ENCODE measurements at places on chromosomes 13 and 19.
A peak's percentile ranks its signal among the peaks of the same experiment; 100 is the strongest.

DNA sequence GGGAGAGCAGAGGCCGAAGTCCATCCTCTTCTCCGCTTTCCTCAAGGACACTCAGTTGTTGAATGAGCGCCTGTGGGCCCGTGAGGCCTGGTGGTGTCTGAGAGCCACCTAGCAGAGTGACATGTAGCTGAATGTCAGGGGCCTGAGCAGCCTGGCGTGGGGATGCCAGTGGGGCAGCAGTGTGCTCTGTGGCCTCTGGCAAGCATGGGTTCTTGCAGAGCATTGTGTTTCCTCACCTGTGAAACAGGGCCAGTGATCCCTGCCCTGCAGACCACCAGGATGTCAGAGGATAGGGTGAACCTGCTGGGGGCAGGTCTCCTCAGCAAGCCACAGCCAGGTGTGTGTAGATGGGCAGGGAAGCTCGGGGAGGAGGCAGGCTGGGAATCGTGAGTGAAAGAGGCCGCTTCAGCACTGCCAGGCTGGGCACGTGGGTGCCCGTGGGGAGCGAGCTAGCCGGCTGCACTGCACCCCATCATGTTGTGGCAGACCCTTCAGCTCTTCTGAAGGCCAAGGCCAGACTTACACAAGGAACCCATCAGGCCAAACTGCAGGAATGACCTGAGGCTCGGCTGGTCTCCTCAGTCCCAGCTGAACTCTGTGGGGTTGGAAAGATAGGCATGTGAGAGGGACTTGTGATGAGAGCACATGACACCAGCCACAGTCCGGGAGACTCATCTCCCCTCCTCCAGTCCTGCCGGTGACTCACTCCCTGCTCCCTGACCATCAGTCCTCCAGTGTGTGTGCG is 5.0 kb downstream of the PPP1R37 start:
- DNase-seq = peak; percentile 89

GRCh38 chr13:109724603-109725002 is 61.8 kb downstream of the IRS2 start:
- no peak for DNase-seq

DNA sequence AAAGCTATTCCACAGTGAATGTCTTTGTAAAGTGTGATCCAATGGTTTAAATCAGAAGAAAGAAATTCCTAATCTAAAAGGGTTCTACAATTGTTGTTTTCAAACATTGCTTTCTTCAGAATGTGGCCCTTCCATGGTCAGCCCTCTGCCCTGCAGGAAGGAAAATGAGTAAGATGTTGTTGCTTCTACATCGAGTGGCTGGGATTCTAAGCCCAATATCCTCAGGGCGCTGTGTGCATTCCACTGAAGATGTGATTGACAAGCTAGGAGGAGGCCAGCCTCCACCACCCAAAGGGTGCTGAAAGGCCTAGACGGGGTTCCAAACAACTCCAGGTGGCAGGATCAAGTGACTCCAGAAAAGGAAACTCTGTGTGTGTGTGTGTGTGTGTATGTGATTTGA is 316.9 kb upstream of the TSHZ3 start:
- peak; percentile 67 for DNase-seq

GRCh38 chr13:114131583-114132418 is 622 bp downstream of the RASA3 start:
- DNase-seq = peak; percentile 35

DNA sequence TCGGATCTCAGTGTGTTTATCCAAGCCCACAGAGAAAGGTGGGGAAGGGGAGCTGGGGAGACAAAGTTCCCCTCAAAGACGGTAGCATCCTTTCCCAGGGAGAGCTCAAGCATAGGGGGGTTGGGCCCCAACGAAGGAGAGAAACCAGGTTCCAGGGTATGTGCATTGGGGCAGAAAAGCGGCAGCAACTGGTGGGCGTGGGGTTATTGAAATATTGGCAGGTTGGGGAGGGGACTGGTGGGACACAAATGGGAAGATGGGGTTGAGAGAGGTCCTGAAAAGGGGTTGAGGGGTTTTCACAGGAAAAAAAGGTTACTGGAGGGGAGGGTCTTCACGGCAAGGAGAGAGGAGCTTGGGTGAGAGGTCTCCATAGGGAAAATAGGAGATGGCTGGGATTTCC is 1.0 kb downstream of the ASF1B start:
- no peak for DNase-seq

- DNase-seq = no peak
These were observed 20.5 kb downstream of the TMPRSS9 start for GRCh38 chr19:2380567-2380966.

Measured in mesendoderm (in vitro differentiated cells).